ENCODE measurements at places on chromosomes 1 and 21.
A peak's percentile ranks its signal among the peaks of the same experiment; 100 is the strongest.

DNA sequence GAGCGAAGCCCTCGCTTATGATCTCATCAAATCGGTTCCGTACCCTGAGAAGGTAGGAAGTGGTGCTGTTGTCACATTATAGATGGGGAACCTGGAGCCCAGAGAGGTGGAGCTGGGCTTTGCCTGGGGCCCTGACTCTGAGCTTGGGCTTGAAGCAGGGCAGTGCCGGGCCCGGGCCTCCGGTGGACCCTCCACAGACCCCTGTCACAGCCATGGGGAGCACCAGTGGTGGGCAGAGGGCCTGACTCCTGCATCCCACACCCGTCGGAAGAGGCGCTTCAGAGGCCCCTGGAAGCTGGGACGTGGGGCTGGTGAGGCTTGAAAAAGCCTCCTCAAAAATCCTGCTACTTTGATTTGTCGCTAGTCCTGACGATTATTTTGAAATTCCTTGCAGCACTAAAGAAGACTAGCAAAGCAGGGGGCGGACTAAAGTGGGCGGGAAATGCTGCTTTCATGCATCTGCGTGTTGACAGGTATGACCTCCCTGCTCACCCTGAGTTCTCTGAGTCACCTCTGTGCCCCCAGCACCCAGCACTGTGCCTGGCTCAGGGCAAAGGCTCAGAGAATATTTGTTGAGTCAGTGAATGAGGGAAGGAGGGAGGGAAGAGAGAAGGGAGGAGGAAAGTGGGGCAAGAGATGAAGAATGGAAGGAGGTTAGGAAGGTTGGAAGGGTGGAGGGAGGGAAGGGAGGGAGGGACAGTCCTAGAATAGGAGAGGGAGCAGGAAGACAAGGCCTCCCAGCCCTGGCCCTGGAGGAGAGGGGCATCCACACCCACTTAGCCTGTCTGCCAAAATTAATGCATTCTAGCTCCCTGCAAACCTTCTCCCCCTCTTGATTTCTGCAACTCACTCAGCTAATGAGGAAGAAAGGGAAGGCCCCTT, 262.8 kb upstream of the VAMP3 start:
- DNase-seq = no peak

- DNase-seq = no peak
These were observed 12.2 kb downstream of the EVA1C start for GRCh38 chr21:32424674-32425073.

DNA sequence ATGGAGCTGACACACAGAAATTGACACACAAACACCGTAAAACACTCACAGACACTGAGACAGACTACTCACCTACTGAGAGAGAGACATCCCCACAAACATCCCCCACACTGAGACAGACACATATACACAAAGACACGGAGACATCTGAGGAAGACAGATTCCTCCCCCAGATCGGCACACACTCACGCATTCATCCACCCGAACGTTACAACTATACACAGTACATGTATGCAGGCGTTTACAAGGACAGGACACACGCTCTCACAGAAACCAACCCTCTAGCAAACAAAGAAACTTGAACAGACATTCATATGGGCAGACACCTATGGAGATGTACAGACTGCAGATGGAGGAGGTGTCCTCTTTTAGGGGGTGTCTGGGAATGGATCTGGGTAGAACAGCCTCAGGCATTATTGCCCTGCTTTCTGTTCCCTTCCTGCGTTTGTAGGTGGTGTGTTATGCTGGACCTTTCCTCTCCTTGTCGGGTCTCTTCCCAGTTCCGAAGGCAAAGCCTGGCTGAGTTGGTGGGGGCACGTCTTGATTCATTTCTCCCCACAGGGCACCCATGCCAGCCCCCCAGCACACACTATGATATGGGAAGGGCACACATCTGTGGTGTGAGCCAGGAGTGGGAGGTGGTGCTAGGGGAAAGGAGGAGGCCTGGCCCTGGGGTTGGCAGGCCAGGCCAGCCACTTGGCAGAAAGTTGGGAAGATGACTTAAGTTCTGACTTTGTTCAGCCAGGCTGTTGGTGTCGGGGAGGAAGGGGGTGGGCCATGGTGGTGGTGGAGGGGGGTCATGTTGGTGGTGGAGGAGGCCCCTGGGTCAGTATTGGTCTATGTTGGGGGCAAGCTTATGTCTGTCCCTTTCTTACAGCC, 1.5 kb downstream of the KIRREL1 start:
- no peak for DNase-seq

- DNase-seq = no peak
These were observed 895 bp upstream of the PDZK1 start for GRCh38 chr1:145708063-145708462.

- DNase-seq = no peak
These were observed 88.1 kb upstream of the ARHGEF16 start for GRCh38 chr1:3366126-3367051.

- DNase-seq = peak; percentile 66
These were observed 29.9 kb upstream of the RPTN start for GRCh38 chr1:152188673-152189591.

DNA sequence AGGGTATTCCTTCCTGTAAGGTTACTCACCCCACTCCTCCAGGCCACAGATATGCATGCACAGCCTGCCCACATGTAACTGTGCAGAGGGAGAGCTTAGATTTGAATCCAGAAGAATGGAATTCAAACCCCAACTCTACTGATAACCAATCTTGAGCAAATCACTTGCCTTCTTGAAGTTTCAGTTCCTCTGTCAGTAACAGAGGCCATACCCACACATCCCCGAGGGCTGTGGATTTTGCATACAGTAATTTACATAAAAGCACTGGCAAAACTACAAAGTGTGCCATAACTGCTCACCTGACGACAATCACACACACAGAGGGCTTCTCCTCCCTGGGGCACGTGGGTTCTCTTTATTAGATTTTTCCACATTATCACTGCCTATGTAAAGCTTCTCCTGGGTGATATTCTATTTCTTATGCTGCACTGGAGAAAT, 18.6 kb downstream of the CD247 start:
- DNase-seq = no peak

DNA sequence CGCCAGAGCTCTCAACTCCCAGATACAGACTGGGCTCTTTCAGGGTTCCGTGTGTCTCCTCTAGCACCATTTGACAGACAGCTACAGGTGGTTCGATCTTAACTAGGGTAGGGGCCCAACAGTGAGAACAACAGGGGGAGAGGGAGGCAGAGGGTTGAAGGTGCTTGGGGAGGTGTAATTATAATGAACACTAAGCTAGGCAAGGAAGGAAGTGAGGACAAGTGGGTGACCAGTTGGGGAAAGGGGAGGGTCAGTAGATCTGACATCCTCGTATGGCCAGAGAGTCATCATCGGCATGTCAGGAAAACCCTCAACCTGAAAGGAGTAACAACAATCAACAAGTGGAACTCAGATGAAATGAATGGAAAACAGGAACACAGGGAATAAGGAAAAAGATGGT, 22.8 kb downstream of the GLIS1 start:
- DNase-seq = no peak

- no peak for DNase-seq
These were observed 79.7 kb downstream of the CACHD1 start for GRCh38 chr1:64549464-64550239.

DNA sequence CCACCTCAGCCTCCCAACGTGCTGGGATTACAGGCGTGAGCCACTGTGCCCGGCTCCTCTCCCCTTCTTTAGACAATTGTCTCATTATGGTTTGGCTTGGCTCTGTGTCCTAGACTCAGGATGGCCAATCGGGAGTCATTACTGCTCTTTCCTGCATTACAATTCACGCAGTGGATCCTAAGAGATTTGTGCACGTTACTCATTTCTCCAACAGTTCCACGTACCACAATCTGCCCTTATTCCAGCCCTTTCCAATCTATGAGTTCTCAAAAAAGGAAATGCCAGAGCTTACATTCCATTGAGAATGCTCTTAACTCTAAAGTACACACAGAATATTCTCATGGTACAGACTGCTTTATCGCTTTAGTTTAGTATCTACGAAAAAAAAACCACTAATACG, 357.0 kb downstream of the GPATCH2 start:
- DNase-seq = no peak

DNA sequence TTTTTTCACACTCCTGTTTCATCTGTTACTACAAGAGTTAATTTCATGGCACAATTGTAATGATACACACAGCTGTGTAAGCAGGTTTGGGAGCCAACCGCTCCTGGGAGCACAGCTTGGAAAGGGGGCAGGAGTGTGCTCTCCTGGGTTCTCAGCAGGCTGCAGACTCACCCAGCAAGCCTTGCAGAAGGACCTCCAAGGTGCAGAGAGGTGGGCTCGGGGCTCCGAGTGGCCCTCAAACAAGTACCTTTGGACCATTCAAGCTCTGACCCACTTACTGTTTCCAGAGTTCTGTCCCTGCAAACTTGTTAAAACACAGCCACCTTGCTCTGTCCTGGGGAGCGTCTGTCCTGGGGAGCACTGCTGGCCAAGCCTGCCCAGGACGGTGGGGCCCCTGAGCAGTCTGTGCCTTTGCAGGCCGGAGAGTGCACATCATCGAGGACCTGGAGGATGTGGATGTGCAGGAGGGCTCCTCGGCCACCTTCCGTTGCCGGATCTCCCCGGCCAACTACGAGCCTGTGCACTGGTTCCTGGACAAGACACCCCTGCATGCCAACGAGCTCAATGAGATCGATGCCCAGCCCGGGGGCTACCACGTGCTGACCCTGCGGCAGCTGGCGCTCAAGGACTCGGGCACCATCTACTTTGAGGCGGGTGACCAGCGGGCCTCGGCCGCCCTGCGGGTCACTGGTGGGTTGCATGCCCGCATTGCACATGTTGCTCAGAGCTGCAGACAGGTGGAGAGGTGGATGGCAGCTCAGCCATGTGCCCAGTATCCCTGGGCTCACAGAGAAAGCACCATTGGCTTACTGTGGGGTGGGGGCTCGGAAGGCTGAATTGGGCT, 78.0 kb downstream of the OBSCN start:
- DNase-seq = no peak

GRCh38 chr21:31974454-31974985, 101.7 kb downstream of the HUNK start:
- DNase-seq = peak; percentile 46

GRCh38 chr1:67457247-67457646, 27.0 kb upstream of the SERBP1 start:
- no peak for DNase-seq

- no peak for DNase-seq
These were observed 288.4 kb downstream of the SMYD3 start for GRCh38 chr1:246218686-246219085.

DNA sequence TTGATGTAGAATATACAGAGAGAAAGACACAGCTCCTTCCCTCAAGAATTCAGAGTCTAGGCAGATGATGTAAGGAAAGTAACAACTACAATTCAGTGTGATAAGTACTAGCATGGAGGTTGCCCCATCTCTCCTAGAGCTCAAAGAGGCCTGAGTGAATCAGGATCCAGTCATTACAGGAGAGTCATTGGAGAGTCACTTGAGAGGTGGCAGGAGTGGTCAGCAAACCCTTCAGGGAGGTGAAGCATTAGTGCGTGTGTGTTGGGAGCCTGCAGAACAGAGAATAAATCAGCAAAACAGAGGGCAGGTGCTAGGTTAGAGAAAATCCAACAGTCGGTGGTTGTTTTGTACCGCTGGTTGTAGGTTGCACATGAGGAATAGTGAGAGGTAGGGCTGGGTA, 46.1 kb downstream of the GRIK1 start:
- no peak for DNase-seq

- DNase-seq = no peak
These were observed 9.5 kb upstream of the TBCE start for GRCh38 chr1:235357485-235358373.

DNA sequence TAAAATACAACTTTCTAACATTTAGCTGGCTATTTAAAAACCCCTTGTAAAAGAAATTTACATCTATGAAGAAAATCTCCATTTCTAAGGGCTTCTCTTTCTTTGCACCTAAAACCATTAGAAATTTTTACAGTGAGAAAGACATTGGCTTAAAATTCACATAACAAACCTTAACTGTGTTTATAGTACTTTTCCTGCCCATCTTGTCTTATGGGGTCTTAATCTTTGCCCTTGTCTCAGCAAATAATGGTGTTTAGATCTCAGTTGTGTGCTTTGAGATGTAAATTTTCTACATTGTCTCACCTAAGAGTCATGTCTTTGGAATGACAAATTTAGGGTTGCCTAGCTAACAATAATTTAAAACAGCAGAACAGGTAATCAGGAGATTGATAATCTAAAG, 71.5 kb downstream of the DDAH1 start:
- DNase-seq = no peak

- DNase-seq = no peak
These were observed 9.1 kb downstream of the LAMC1 start for GRCh38 chr1:183032122-183032921.

DNA sequence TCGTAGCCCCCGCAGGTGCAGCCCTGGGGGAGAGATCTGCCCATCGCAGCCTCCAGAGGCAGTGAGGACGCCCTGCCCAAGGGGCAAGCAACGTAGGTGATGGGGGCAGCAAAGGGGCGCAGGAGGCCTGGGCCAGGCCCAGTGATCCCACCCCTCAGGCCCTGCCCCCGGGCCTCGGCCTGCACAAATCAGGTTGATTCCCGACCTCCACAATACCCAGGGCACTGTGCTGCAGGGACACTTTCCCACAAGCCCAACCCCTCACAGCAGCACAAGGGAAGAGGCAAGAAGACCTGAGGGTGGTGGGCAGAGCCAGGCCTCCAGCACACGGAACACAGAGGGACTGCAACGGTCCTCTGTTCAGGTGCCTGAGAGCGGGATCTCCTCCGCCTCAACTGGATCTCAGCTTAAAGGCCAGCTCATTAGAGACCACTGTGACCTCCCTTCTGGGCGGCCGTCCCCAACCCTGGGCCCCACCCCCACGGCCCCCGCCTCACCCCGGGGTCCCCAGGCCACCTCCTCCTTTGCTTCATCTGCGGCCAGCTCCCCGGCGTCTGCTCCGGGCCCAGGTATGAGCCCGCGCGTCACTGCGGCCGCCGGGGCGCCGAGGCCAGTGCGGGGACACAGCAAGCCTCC, 812 bp upstream of the ARF1 start:
- no peak for DNase-seq

DNA sequence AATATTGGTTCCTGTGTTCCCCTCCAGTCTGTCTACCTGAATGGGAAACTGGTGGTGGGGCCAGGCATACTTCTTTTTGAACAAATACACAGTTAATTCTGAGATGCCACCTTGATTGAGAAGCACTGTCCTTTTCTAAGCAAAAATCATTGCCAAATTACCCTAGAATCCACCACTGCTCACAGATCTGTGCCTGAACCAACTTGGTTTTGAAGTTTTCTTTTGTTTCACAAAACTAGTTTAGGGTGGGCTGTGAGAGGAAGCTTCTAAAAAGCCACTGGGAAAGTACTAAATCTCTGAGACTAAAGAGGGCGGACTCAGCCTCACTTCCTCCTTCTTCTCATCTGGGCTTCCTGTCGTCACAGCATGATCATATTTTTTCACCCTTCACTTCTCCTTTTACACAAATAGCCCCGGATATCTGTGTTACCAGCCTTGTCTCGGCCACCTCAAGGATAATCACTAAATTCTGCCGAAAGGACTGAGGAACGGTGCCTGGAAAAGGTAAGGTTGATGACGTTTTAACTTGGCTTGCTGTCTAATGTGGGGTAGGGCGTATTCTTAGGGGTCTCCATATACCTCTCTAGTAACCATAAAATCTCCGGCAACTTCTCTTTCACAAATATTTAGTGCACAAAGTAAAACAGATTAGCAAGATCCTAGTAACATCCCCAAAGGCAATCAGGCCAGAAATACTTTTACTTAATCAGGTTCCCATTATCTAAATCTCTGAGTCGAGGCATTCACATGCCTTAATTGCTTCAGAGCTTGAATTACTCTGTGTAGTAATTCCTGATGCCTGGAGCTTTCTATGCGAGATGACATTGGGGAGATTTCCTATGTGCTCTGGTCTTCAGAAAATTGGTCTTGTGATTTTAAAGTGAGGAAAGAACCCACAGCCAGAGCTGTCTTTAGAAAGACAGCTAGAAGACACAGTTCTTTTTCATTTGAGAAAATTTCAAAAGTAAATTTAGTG, at the start of gene CD53:
Gene CD53 (plus strand): TSS at position 404 of the 976 bp plus-strand sequence. CDS start 18,261 bp downstream, outside the sequence.
- DNase-seq = peak; percentile 76

GRCh38 chr21:36450511-36450910, 29.4 kb downstream of the CLDN14 start:
- no peak for DNase-seq

All from central memory CD4-positive, alpha-beta T cell (primary cell).